ENCODE measurements at places on chromosomes 5 and 9.

GRCh38 chr9:4904322-4905134, 80.5 kb upstream of the JAK2 start:
- H3K4me3 ChIP-seq: no peak overlapping the region
- DNase-seq: no peak
- no peaks in the 10 kb centered on the region for H3K4me1 ChIP-seq
- no peaks in the 10 kb centered on the region for H3K36me3 ChIP-seq

- no peaks in the 10 kb centered on the region for H3K36me3 ChIP-seq
Observed at GRCh38 chr9:97954550-97954989, 16.6 kb upstream of the HEMGN start.

- H3K36me3 ChIP-seq: no peaks in the 10 kb centered on the region
- no peak overlapping the region for H3K4me3 ChIP-seq
Observed at GRCh38 chr5:101653996-101654395, 642.1 kb downstream of the SLCO4C1 start.

DNA sequence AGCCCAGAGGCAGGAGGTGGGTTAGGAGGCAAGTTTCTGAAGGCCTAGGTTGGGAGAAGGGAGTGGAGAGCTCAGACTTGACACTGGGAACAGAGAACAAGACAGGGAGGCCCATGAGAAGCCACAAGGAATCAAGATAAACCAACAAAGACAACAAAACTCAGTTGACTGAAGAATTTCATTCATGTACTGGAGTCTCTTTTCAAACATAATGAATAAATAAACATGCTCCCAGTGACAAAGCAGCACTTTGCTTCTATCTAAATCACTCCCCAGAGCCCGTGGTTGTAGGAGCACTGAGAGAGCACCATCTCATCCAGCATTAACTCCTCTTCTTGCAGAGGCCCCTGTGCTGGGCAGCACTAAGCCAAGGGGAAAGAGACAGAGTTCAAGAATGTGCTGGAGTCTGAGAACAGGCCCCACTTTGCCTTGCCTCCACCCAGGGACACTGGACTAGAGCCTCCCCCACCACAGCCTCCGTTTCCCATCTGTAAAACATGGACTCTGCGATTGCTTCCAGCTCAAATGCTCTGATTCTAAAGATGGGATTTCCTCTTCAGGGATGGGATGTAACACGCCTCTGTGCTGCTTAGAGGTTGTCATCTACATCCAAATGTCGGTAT, 282.0 kb downstream of the SPOCK1 start:
- peaks cover 25% of the 10 kb centered on the region for H3K4me1 ChIP-seq
- no peaks in the 10 kb centered on the region for H3K27me3 ChIP-seq
- no peaks in the 10 kb centered on the region for H3K36me3 ChIP-seq

- no peaks in the 10 kb centered on the region for H3K27me3 ChIP-seq
- H3K4me3 ChIP-seq: no peak overlapping the region
- no peaks in the 10 kb centered on the region for H3K4me1 ChIP-seq
- no peak for DNase-seq
- H3K27ac ChIP-seq: no peak overlapping the region
Observed at GRCh38 chr9:89466451-89467277, 31.2 kb downstream of the SEMA4D start.

- no peak for DNase-seq
- H3K4me1 ChIP-seq: no peaks in the 10 kb centered on the region
- no peak overlapping the region for H3K27ac ChIP-seq
- H3K27me3 ChIP-seq: no peaks in the 10 kb centered on the region
- H3K4me3 ChIP-seq: no peak overlapping the region
- H3K36me3 ChIP-seq: no peaks in the 10 kb centered on the region
Observed at GRCh38 chr9:93667006-93667405, 90.6 kb downstream of the PHF2 start.

GRCh38 chr5:40762705-40763104, 6.9 kb upstream of the TTC33 start:
- no peak for DNase-seq
- H3K27me3 ChIP-seq: no peaks in the 10 kb centered on the region
- H3K4me1 ChIP-seq: no peaks in the 10 kb centered on the region
- no peak overlapping the region for H3K4me3 ChIP-seq
- no peak overlapping the region for H3K27ac ChIP-seq

GRCh38 chr5:142204219-142204618, 95.6 kb downstream of the NDFIP1 start:
- no peaks in the 10 kb centered on the region for H3K36me3 ChIP-seq
- no peak overlapping the region for H3K27ac ChIP-seq
- no peaks in the 10 kb centered on the region for H3K4me1 ChIP-seq
- DNase-seq: no peak
- no peak overlapping the region for H3K4me3 ChIP-seq

DNA sequence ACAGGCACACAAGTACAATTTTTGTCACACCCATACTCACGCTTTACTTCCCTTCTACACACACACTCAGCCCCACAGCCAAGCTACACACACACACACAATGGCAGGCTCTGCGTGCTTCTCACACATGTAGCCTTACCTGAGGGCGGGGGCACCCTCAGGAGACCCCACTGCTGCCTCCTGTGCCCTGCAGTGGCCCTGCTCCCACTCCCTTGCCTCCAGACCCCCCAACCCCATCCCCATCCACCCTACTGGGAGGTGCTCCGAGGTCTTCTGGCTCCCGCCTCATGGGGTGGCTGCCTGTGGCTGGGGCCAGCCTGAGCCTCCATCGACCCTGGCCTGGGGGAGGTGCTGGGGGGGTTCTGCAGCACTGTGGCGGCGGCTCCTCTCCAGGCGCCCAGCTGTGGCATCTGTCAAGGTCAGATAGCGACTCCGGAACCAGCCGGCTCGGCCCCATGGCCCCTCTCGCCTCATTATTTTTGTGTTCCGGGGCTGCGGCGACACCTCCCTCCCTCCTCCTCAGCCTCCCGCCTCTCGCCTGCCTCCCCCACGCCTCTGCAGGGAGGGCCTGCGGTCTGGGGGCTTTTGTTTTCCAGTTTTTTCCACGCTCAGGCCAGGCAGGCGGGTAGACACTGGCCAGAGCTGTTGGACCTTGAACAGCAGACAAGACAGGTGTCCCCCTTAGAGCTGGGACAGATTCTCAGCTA, 21.7 kb downstream of the CXXC5 start:
- no peaks in the 10 kb centered on the region for H3K36me3 ChIP-seq
- H3K4me1 ChIP-seq: peaks cover 88% of the 10 kb centered on the region
- H3K4me3 ChIP-seq: peak overlapping the region; percentile 23
- DNase-seq: peak; percentile 91
- H3K27ac ChIP-seq: peak overlapping the region; percentile 60
